ENCODE measurements at places on chromosomes 2 and 18.

GRCh38 chr18:12679183-12679786 is 21.4 kb upstream of the SPIRE1 start:
- DNase-seq: no peak

DNA sequence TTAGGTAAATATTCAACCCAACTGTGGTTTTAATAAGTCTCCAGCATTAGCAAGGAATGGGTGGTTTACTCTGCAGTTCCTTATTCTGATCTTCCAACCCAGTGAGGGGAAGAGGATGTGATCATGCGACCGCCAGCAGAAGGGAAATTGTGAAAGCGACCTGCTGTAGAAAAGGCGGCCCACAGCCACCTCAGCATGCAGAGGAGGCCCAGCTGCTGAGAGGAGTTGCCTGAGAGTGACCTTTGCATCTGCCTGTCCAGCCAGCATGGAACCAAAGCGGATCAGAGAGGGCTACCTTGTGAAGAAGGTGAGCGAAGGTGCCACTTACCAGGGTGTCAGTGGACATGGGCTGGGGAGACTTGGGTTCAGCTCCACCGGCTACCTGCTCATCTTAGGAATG is at the start of gene PLEK:
Gene PLEK, plus strand, starts transcription at position 196 of the 400 bp plus-strand sequence. Its CDS starts 70 bp downstream, at position 266.
- no peak for DNase-seq

- DNase-seq: no peak
Observed at GRCh38 chr2:213149294-213149875, 2.0 kb downstream of the IKZF2 start.

- DNase-seq: no peak
Observed at GRCh38 chr18:58525517-58525916, 103.4 kb downstream of the ALPK2 start.

DNA sequence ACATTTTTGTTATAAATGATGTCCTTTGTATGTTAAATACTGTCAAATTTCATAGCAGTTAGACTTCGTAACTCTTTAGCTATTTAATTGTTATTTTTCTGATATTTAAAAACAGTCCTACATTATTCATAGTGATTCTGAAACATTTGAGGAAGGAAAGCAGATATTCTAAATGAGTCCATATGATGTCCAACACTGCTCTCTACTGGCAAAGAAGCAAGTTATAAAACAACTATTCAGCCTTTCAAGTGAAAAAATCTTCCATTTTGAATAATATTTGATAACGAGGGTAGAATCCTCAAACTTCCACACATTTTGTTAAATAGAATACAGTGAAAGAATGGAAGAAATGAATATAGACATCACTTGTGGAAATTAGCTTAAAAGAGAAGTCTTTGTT is 220.8 kb downstream of the GULP1 start:
- DNase-seq: peak; percentile 58

- no peak for DNase-seq
Observed at GRCh38 chr18:48931680-48932461, 18.9 kb downstream of the SMAD7 start.

GRCh38 chr2:105070010-105070865 is 32.4 kb downstream of the MRPS9 start:
- no peak for DNase-seq

- DNase-seq: no peak
Observed at GRCh38 chr2:239640210-239640609, 239.4 kb upstream of the HDAC4 start.

DNA sequence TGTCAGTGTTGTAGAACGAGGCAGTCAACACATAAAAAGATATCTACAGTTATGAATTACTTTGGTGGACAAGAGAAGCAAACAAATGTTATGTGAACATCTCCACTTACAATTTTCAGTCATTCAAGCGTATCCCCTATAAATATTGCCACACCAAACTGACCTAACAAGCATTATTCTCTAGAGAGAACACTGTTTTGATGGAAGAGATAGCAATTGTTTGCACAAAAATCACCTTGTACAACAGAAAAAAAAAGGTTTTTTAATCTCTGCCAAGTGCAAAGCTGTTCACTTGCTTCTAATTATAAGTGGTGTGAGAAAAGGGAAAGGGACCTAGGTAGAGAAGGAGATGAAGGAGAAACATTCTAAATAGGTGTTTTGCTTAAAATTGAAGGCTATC is 33.8 kb downstream of the PID1 start:
- DNase-seq: no peak

DNA sequence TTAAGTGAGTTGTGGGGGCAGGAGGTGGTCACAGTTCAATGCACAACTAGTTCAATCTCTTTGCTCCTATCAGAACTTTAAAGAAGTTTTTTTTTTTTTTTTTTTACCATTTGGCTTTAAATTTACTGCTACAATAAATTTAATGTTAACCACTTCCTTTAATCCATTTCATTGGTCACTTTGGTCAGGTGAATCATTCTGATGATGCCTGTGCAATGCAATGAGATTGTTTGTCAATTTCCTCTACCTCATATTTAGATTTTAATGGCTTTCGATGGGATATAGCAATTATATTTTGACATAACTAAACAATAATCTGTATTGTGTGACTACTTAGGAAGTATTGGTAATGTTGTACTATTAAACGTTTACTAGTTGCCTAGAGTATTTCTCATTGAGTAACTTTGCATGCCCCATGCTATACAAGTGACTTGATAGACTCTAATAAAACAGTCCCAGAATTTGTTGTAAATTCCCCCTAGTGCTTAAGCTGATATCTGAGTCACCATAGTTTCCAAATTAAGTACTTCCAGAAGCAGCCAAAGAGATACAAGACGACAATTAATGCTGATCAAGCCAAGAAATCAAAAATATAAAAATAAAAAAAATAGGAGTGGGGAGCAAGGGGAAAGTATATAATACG is 52.9 kb upstream of the SERPINB2 start:
- no peak for DNase-seq

- no peak for DNase-seq
Observed at GRCh38 chr2:170336408-170336807, 158.5 kb downstream of the MYO3B start.

DNA sequence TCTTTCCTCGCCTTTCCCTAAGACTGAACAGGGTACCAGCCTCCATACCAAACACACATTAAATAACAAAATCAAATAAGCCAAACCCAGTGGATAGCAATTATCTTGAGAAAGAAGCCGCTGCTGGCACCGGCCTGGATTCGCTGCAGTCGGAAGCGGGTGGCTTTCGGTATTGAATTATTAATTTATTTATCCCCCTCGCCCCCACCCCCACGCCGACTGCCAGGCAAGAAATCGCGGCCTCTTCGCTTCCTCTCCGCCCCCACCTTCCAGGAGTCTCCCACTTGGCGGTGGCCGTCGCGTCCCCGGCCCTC is 370 bp upstream of the ZNF804A start:
- no peak for DNase-seq

GRCh38 chr2:63537306-63537705 is 51.0 kb downstream of the WDPCP start:
- no peak for DNase-seq

- DNase-seq: no peak
Observed at GRCh38 chr2:52918551-52918950, 849.1 kb upstream of the CHAC2 start.

DNA sequence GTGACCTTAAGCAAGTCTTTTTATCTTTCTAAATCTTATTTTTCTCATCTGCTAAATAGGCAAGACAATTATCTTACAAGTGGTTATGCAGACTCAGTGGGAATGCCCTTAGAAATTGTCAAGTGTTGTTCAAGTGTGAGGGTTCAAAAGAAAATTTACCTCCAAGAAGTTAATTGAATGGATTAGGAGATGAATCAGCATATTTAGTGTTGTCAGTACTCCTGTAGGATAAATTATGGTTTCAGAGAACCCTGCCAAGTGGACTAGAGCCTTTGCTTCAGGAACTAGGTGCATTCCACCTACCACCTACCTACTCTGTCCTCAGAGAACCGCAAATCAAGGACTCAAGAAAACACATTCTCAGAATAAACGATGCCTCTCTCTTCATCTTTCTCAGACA is 69.8 kb upstream of the KCTD1 start:
- no peak for DNase-seq

- DNase-seq: no peak
Observed at GRCh38 chr2:231597014-231597611, 4.4 kb downstream of the TEX44 start.

DNA sequence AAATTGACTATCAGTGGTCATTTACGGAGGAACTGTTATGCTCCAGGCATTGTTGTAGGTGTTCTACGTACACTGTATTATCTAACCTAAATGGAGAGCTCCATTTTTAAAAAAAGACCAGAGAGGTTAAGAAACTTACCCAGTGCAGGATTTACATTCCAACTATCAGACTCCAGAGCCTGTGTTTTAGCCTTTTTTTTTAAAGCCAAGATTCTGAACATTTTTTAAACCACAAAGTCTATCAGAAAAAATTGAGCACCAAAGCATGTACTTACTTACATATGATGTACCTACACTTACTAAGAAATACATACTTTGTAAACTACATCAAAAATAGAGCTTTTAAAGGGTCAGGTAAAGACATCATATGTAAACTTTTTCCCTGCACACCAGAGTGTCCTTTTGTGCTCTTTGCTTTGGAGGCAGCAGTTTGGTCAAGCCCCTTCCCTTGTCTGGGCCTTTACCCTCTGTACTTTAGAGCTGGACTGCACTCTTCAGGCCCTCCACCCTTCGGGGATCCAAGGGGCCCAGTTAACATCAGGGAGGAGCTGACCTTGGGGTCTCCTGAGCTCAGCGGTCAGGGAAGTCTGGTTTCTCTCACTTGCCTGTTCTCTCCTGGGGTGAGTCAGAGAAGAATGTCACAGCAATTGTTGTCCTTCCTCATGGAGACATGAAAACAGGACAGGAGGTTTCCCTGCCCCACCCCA is 58.4 kb downstream of the ITGB1BP1 start:
- DNase-seq: no peak

- DNase-seq: no peak
Observed at GRCh38 chr18:1015777-1016176, 111.1 kb downstream of the ADCYAP1 start.

DNA sequence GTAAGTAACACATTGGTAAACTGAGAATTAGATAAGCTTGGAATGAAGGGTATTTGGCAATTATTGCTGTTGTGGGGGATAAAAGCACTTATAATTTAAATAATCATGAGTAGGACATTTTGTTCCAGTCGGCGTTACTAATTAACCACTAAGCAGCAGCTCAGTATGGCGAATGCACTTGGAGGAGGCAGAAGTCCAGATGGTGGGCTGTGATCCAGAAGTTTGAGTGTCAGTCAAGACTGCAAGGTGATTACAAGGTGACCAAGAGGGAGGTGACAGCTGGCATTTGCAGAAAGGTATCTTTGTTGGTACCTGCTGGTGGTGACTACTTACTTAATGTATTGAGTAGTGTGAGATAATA is 643.6 kb upstream of the FAM98A start:
- no peak for DNase-seq

DNA sequence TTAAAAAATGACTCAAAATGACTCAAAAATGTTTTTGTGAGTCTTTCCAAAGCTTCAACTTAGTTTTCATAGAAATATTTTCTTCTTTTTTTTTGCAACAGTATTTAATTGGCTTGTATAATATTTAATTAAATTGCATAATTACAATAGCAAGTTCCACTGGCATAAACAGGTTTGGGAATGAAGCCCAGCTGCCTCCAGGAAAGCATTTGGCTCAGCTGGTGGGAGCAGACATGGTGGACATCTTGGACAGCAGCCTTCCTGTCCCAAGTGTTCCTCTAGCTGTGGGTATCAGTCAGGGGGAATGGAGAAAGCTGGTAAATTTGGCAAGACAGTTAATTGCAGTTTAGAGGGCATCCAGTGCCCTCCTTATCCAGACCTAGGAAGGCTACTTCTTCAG is 213.4 kb downstream of the ZBTB7C start:
- DNase-seq: no peak

DNA sequence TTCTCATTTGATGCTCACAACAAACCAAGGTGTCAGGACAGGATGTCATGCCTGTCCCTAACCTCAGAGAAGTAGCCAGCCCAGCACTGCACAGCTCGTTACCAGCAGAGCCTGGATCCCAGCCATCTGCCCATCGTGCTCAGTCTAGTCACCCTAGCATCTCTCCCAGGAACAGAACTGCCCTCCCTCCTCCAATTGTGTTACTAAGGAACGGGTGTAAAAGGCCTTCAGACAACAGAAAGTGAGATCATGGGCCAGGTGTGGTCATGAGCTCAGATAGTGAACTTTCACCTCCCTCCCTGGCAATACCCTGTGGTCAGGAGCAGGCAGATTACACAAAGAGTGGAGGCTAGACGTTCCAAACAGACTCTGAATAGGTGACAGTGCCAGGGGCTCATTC is 111.8 kb upstream of the PPP1CB start:
- DNase-seq: peak; percentile 32

- DNase-seq: no peak
Observed at GRCh38 chr18:47313901-47314300, 62.4 kb upstream of the SKOR2 start.

GRCh38 chr2:175872721-175873120 is 129.3 kb downstream of the LNPK start:
- no peak for DNase-seq

GRCh38 chr2:77270433-77270832 is 251.7 kb downstream of the LRRTM4 start:
- no peak for DNase-seq

GRCh38 chr2:126535408-126535807 is 120.5 kb upstream of the GYPC start:
- DNase-seq: no peak

DNA sequence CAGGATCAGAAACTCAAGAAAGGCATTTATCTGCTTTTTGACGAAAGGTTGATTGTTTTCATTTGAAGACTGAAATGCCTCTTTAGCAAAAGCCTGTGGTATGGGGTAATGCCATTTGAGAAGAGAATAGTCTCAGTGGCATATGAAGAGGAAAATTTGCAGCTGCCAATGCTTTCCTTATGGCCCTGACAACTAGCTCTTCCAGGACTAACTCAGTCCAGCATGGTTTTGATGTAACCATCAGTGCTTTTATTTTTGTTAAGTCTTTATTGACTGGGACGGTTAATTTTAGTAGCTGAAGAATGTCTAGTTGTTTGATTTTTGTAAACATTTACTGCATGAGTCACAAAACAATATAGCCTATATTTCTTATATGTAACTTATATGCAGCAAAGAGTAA is 158.4 kb downstream of the LNPK start:
- DNase-seq: no peak

DNA sequence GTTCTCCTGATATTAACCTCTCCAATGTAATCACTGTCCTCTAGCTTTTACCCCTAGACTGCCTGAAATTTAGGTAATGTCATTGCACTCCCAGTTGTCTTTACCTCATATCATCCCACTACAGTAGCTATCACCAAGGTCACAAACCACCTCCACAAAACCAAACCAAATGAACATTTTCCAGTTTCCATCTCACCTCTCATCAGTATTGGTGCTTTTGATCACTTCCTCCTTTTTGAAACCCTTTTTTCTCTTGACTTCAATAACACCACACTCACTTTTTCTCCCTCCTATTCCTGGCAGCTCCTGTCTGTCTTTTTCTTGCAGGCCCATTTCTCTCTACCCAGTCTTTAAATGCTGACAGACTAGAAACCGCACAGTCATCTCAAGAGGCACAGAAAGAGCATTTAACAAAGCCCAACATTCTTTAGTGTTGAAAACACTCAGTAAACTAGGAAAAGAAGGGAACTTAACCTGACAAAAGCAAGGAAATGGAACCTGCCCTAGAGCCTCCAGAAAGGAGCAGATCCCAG is 95.9 kb upstream of the SIX2 start:
- no peak for DNase-seq

GRCh38 chr2:86753606-86754005 is 33.5 kb downstream of the RMND5A start:
- DNase-seq: no peak
